CD4-positive, alpha-beta T cell treated with Interleukin-6 at 100 ng/mL for 8 hours (primary cell): ENCODE measurements at places on chromosomes 7 and 10.

DNA sequence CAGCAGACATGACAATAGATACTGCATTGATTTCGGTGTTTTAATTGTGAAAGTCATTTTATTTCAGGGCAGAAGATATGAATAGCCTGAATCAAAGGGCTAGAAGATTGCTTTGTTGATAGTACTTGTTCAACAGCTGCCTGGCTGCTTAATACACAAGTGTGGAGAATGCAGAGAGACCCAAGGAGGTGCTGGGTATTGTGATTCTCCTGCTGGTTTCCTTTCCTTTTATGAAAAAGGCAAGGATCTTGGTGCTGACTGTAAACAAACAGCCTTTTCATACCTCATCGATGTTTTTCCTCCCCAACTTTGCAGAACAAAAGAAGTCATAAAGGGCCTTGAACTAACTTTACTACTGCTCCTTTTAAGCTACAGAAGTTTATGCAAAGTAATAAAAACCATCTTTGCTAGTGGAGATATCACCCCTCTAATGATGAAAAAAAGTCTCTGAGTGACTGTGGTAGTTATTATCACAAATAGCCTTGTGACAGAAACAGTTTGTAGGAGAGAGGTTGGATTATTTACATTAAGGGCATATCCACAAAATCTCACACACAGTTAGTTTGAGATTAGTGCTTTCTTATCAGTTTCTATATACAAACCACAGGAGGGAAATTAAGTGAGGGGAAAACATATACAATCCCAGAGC lies 800.0 kb downstream of the LRMDA start:
- no peak for DNase-seq

- no peak for DNase-seq
Observed at GRCh38 chr10:71391701-71392100, 5.0 kb upstream of the CDH23 start.

GRCh38 chr7:45026984-45027773 lies 27.2 kb downstream of the CCM2 start:
- peak; percentile 67 for DNase-seq

- DNase-seq = no peak
Observed at GRCh38 chr7:110186334-110186733, 904.6 kb upstream of the LRRN3 start.

- no peak for DNase-seq
Observed at GRCh38 chr7:1444214-1444924, 14.9 kb downstream of the MICALL2 start.

GRCh38 chr10:77357185-77357584 lies 280.4 kb downstream of the KCNMA1 start:
- DNase-seq = no peak

DNA sequence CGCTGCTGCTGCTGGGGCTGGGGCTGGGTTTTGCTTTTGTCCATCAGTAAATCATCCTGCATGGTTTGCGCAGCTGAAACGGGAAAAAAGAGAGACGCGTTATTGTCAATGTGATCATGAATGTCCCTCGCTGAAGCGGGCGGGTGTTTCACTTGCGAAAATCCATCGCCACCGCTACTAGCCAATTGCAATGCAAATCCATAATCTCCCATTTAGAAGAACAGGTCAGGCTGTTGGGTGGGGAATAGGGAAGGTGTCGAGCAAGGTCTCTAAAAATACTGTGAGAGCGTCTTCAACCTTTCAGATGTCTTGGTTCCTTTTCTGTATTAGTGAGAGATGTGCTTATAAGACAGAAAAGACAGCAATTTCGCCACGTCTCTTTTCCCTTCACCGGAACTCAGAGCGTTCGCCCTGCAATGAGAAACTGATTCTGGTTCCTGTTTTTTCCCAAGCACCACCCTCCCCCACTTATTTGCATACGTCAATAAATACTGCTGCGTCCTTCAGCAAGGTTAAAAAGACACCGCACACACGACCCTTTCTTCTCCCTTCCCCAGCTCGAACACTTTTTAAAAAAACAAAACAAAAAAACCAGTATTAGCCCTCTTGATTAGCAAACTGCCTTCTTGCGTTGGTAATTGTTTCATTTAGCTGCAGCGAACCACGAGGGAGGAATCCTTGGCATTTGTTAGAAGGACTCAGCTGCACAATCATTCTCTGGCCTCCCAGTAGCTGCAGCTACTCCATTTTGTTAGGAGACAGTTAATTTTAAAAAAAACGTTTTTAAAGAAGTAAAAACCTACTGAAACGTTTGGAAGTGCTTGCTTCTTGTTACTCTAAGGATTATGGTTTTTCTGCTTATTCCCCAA lies 50.4 kb downstream of the CPEB3 start:
- peak; percentile 47 for DNase-seq

GRCh38 chr10:130254243-130254642 lies 118.1 kb downstream of the GLRX3 start:
- DNase-seq = no peak

DNA sequence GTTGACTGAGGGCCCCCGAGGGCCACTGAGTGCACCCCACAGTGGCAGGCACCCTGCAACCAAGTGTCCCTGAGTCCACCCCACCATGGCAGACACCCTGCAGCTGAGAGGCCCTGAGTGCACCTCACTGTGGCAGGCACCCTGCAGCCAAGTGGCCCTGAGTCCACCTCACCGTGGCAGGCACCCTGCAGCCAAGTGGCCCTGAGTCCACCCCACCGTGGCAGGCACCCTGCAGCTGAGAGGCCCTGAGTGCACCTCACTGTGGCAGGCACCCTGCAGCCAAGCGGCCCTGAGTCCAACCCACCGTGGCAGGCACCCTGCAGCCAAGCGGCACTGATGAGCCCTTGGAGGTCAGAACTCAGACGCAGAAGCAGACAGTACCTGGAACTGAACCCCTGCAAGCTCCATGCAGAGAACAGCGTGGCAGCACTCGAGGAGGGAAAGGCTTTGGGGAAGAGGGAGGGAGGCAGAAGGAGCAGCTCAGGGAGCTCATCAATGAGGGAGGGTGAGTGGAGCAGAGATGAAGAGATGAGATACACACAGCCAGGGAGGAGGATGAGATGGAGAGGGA lies 156.5 kb downstream of the WDR37 start:
- no peak for DNase-seq

GRCh38 chr7:100689230-100690135 lies 4.6 kb downstream of the GIGYF1 start:
- no peak for DNase-seq

DNA sequence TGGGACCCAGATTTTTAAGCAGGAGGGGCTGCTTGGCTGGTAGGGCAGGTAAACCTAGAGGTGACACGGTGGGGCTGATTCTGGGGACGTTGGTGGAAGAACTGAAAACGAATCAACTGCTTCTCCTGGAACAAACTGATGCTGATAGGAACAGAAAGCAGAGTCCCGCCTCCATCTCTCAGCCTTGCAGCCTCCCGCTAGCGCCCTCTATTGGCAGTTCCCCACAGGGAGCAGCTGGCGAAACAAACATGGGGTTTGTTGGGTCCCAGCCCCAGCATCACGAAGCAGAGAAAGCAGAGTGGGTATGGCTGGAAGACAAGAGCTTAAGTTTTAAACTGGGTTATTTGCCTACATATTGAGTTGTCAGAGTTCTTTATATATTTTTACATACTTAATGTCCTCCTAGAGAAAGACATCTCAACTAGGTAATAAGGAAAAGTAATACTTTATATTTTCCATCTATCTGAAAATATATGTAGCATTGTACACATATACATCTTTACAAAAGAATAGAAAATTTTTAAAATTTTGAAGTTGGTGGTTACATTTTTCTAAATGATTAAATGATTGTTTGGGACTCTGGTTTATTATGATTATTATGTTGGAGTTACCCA lies 42.3 kb upstream of the FOXI2 start:
- no peak for DNase-seq

DNA sequence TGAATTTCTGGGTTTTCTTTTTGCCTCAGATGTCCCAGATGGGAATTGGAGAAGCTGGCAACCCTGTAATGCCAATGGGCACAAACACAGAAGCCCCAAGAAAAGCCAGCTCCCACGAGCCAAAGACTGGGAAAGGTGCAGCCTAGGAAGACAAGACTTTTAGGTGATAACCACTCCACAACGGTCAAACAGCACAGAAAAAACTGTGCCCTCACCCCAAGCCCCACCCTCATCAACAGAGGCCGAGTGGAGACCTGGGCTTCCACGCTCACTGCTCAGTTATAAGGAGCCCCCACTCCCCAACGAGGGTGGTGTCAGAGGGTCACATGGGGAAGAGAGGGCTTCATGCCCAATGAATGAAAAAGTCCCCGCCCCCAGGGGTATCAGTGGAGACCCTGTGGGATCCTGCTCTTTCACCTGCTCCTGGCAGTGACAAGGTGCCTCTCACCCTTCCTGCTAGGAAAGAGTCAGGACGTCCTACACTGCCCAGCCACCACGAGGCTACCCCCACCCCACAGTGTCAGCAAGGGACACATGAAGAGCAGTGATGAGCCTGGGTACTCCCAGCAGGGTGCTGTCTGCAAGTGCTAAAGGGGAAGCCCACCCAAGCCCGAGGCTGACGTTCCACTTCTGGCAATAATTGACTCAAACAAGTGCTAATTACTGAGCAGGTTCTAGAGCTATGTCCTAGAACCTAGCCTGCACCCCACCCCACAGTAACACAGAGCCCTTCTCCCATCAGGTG lies 8.3 kb downstream of the TMEM273 start:
- DNase-seq = no peak

DNA sequence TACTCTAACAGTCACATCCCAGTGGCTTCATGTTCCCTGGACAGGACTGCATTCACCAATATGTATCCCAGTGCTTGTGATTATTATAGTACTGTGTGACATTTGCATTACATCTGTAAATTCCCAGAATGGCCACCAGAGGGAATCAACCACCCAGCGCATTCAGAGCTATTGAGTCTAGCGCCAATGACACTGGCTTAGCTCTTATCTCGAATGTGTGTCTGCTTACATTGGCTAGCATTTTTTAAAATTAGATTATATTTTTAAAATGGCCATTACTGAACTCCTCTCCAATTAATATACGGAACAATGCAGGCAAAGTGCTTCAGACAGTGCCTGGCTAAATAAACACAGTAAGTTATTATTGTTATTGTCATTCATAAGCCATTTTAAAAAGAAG lies 36.3 kb downstream of the TRIL start:
- DNase-seq = peak; percentile 52

DNA sequence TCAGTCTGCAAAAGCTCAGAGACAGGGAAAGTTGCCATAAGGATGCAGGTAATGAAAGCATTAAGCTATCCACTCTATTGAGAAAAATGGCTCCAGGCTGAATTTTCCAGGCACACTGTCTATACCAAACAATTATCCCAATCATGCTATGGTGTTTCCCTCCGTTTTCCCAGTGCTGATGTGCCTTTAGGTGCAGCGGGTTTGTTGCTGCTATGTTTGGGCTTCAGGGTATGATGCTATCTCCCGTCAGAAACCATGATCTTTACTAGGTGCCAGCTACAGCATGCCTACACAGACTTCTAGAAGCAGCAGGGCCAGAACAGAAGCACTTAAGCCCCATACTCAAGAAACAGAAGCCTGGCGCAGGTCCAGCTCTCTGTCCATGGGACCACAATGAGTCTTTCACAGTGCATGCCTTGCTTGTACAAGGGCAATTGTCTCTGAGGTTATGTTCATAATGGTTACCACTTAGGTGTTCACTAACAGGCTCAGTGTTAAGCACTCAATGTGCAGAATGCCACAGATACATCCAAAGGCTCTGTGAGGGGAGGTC lies 19.4 kb downstream of the STEAP1B start:
- DNase-seq = no peak

DNA sequence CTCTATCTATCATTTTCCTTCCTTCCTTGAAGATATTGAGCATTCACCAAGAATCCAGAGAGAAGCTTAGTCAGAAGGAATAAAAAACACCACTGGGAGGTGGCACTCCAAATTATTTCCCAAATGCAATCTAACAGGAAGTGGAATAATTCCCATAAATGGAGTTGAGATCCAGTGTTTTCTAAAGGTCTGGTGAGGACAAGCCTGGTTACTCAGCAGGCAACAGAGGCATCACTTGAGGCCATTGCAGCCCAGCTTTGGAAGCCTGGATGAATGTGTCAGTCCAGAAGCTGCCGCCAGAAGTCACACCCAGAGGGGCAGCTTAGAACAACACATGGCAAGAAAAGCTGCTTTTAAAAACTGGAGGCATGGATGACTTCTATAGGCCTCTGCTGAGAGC lies 288.9 kb upstream of the KLF6 start:
- no peak for DNase-seq

DNA sequence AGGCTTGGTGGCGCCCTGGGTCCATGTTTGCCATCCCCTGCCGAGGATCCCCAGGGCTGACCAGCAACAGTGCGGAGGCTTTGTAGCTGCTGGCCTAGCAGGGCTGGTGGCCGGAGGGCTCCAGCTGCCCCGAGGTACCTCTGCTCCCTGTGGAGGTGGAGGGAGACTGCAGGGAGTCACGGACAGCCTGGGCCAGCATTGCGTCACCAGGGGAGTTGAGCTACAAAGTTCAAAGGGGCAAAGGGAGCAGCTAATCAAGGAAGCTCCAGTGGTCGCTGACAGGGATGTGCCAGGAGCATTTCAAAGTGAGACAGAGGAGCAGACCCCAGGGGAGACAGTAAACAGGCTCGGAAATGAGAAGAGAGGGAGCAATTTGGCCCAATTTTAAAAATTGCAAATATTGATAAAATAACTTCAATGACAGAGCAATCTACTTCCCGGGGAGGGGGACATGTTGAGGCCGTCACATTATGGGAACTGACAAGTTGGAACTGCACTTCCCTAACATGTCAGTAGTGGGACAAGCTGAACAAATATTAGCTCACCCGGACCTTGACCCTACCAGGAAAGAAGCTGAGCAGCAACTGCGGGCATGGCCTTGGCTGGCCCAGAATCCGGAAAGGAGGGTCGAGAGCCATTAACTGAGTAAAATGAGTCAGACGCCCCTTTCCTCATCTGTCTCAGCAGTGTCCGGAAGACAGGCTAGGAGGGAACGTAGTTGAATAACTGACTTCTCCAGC lies 39.4 kb downstream of the BTBD16 start:
- no peak for DNase-seq

- DNase-seq = no peak
Observed at GRCh38 chr7:2892549-2892948, 48.4 kb upstream of the GNA12 start.

DNA sequence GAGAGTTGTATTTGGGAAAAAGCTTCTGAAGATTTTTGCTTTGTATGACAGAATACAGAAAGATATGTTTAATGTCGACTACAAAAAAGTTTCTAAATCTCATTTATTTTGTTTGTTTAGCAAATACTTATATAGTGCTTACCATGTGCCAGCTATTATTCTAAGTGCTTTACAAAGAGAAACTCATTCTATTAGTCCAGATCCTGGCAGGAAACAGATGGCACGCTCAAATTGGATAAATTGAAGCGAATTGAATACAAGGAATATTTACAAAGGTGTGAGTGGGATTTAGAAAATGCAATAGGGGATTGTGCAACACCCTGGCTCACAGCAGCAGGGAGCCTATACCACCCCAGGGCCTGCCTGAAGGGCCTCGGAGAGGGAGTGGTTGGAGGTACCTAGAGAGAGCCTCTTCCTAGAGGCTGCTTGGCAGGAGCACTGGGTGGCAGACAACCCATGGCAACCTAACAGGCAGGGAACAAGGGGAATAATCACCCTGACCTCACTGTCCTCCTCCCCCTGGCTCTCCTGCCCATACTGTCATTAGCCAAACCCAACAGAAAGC lies 27.6 kb upstream of the FAM204A start:
- no peak for DNase-seq
